Central memory CD8-positive, alpha-beta T cell (primary cell): ENCODE measurements at places on chromosomes 7 and 10.

DNA sequence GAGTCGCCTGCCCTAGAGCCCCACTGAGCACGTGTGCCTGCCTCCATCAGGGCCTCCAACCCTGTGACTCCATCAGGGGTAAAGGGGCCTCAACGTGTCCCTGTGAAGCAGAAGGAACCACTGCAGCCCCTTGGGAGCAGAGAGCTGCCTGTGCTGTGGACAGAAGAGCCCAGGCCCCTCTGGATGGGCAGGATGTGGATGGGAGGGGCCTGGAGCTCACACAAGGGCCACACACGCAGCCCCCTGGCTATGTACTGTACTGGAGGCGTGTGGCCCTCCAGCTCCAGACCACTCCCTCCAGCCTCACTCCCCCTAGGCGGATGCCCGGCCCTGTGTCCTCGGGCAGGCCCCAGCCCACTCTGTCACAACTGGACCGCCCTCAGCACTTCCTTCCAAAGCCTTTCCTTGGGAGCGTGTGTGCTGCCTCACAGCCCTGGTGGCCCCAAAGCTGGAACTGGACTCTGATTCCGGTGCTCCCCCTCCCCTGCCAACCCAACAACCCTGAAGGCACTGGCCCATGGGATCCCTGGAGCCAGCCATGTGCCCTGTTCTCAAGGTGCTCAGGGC, 238.0 kb downstream of the TCERG1L start:
- DNase-seq, result no peak

- no peak for DNase-seq
Measured at GRCh38 chr7:122803851-122804250, 82.4 kb downstream of the CADPS2 start.

DNA sequence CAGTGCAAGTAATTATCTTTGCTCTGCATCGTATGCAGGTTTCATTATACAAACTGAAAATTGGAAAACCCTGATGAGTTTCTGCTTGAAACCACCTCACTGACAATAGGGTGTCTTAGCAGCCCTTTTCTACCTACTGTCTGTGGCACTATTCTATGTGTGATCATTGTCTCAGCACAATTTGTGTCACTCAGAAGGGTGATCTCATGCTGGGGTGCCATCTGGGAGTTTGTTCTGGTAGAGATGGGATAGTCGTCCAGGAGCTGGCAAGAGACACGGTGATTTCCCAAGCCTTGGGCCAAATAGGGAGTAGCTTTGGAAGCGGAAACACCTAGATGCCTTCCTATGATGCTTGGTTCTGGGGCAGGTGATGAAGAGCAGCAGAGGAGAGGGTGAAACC, 186.3 kb downstream of the FRMD4A start:
- no peak for DNase-seq

- no peak for DNase-seq
Measured at GRCh38 chr7:155322530-155322929, 24.9 kb downstream of the INSIG1 start.

GRCh38 chr7:139441961-139442360, 41.5 kb downstream of the KLRG2 start:
- DNase-seq, result no peak

DNA sequence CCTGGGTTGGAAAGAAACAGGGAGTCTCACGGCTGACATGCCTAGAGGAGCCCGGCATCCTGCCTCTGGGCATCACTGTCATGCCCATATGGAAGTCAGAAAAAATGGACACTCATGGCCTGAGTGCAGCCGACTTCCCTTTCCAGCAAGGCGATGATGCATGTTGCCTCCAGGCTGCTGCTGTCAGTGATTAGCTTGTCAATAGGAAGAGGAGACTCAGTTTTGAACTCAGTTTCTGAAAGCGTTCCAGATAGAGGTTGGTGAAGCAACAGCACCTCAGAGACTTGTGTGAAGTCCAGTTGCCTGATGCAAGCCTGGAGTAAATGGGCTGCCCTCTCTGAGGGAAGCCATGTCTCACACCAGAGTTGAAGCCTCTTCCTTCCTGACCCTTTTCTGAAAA, 148.4 kb downstream of the TPST1 start:
- no peak for DNase-seq

- no peak for DNase-seq
Measured at GRCh38 chr7:148916186-148916585, 32.1 kb upstream of the EZH2 start.
